ENCODE measurements at places on chromosomes 3 and 15.
A peak's percentile ranks its signal among the peaks of the same experiment; 100 is the strongest.

- DNase-seq = no peak
Measured at GRCh38 chr15:27783678-27784077, 315.4 kb downstream of the OCA2 start.

GRCh38 chr3:114132500-114132899, 46.4 kb downstream of the DRD3 start:
- DNase-seq = no peak

- peak; percentile 80 for DNase-seq
Measured at GRCh38 chr3:194592798-194593752, 40.1 kb downstream of the TMEM44 start.

DNA sequence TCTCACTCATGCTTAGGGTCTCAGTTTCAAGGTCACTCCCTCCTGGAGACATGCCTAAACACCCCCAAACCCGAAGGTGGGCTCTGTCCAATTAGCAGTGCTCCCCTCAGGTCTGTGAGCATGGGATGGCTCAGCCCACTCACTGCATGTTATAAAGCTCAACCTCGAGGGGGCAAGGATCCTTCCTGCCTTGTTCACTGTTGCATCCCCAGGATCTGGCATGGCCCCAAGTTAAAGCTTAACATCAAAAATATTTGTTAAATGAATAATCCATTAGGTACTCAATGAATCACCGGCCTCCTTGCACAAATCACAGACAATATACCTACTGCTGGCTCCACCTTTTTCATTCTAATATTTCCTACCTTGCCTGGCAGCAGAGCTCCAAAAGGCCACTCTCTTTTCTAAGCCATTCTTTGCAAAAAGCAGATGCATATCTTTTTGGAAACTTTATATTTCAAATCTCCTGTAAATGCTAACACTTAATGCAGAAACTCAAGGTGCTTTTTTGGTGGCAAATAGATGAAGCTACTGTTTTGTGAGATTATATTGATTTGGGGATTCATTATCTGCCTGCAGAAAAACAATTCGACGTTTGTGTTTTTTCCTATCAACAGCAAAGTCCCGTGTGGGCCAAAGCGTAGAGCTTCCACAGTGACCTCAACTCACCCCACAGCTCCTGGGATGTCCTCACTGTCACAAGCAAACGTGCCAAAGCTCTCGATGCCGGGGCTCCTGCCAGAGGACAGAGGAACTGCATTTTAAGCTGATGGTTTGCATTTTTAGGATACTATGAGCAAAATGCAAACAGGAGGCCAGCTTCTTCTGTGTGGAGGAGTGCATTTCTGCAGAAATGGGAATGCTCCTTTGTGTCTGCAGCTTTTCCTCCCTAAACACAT, 35.4 kb downstream of the PCOLCE2 start:
- DNase-seq = no peak

GRCh38 chr3:78621061-78621716, 1146.6 kb downstream of the ROBO1 start:
- DNase-seq = no peak

- DNase-seq = peak; percentile 49
Measured at GRCh38 chr3:185929192-185930151, 8.3 kb downstream of the TRA2B start.

DNA sequence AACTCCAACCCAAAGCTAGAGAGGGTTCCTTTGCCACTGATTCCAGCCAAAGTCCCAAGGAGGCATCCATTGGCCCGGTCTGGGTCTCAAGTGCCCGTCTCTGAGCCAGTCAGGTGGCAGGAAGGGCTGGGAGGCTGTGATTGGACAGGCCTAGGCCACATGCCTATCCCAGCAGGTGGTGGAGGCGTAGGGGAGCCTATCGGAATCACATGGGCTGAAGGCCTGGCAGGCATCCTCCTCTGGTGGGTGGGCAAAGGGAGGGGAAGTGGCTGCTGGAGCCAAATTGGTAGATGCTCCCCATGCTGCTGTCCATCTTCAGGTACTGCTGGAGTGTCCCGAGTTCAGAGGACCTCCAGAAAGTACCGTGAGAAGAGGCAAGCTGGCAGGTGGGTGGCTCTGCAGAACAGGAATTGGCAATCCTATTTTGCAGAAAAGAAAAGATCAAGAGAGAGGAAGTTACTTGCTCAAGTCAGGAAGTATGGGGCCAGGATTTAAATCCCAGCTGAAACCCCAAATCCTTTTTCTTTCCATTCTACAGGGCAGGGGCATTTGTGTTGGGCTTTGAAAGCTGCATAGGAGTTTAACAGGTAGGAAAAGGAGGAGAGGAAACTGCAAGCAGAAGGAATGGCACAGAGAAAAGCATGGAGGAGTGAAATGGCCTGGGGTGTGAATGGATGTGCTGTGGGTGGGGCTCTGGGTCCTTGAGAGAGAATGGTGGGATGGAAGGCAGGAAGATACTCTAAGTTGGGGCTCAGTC, 3.7 kb downstream of the CHST13 start:
- no peak for DNase-seq

DNA sequence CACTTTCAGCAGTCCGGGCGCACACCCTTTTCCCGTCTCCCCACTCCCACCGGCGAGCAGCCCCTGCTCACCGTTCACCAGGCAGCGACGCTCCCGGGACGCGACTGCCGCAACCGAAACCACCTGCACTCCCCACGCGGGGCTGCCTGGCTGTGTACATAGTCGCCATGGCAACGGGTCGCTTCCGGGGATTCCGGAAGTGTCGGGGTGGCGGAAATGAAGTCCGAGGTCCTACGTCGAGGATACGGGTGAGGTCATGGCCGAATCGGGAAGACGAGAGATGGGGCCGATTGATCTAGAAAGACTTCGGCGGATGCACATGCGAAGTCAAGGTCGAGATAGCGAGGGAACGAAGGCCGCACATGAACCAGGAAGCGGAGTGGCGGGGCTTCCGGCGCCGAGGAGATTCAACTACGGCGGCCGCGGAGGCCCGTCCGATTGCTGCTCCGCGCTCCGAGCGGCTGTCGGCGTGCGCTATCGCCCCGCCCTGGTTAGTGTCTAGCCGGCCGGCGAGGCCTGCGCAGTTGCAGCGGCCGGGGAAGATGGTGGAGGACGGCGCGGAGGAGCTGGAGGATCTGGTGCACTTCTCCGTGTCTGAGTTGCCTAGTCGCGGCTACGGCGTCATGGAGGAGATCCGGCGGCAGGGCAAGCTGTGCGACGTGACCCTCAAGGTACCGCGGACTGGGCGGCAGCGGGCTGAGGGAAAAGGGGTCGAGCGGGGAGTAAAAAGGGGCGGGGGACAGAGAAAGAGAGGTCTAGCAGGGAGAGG, at the start of the genes KIF9 and KLHL18:
Gene KIF9, minus strand, starts transcription at position 376 of the 769 bp plus-strand sequence. CDS start 5,425 bp downstream, outside the sequence.
Gene KLHL18, plus strand, starts transcription at position 521 of the 769 bp plus-strand sequence. Its CDS starts 22 bp downstream, at position 543.
- DNase-seq = peak; percentile 91

GRCh38 chr3:174285242-174285864, 573.8 kb upstream of the NAALADL2 start:
- no peak for DNase-seq

GRCh38 chr3:112143689-112144088, 10.6 kb upstream of the GCSAM start:
- DNase-seq = no peak

GRCh38 chr3:106018929-106019550, 150.2 kb upstream of the CBLB start:
- DNase-seq = no peak

DNA sequence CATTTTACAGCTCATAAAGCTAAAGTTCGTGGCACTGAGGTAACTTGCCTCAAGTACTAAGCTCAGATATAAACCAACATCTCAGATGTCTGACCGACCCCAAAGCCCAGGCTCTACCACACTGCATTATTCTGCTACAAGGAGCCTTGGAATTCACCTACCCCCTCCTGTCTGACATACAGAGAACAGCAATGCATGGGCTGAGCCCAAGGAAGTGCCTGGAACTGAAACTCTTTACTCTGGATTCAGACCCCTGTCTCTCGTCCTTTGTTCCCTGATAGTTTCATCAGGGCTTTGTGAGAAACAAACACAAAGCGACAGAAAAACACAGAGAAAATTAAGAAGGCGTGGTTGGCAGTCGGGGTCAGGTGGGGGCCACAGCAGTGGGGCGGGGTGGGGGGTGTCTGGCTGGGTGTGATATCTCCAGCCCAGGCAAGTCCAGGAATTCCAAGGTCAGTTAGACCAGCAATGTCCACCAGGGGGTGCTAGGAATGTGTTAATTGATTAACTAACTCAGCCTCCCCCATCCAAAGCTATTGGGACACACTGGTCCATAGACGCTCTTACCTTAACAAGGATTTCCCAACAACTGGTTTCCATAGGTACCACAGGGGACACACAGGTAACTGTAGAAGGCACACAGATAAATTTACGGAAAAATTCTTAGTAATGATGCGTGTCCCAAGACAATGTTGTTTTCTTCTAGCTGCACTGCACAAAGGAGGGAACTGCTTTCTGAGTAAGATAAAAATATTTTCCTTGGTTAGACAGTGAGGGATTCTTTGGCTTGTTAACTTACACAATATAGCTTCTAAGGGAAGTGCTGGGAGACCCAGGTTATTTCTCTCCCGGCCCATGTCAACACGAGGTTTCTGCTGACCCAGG, 18.8 kb upstream of the SSUH2 start:
- DNase-seq = peak; percentile 89

DNA sequence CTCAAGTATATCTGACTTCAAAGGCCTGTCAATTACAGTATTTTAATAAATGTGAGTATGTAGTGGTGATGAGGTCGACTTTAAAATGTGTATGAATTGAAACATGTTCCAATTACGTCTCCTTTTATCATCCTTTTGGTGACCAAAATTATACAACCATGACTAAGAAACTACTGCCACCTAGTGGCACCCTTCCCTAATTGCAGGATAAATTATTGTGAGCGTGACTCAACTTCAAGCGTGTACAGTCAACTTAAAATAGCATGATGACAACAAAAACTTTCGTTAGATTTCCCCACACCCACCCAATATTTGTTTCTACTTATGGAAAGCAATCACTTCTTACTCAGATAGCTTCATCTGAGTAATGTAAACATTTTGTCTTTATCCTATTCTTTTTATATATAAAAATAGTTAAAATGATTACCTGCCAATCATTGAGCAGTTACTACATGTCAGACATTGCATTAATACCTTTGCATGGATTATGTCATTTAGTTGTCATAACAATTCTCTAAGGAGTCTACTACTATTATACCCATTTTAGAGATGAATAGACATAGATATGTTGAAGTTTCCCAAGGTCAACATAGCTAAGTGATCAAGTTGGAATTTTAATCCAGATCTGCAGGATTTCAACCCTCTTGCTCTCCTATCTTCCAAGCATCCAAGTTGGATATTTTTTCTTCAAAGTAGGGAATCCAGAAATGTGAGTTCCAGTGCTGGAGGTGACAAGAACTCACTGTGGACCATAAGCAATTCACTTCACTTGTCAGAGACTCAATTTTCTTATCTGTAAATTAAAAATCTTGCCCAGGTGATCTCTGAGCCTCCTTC, 106.0 kb downstream of the MEX3B start:
- peak; percentile 97 for DNase-seq

- DNase-seq = peak; percentile 26
Measured at GRCh38 chr3:187878772-187879518, 133.7 kb upstream of the BCL6 start.

DNA sequence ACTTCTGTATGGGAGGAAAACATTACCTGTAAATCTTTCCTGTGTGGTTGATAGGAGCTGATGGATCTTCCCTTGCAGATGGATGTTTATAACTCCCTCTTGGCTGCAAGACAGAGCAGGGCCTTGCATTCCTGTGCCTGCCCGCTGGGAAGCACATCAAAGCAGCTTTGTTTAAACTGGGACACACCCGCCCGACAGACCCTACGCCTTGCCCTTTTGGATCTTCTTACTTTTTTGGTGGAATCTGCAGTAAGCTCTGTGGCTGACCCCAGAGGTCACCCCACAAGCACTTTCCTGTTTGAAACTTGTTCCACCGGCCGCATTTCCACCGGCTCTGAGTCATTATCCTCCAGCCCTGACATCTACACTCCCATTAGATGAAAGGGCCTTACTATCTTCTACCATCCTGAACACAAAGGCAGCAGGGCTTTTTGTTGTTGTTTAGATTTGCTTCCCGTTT, 244.1 kb upstream of the STT3B start:
- DNase-seq = peak; percentile 85

GRCh38 chr3:115825046-115825445, 201.7 kb downstream of the GAP43 start:
- peak; percentile 86 for DNase-seq

DNA sequence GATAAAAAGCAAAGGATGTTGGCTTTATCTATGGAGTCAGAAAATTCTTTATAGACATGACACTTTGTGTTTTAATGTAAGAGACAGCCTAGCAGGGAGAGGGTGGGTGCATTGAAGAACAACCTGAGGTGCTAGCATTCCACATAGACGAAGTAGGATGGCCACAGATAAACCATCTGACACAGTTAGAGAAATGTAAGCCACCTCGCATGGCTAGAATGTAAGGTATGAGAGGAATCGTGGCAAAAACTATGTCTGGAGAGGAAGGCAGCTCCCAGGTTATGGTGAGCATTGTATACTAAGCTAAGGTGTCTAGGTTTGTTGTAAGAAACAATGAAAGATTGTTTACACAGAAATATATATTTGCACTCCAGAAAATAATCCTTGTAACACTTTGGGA, 194.0 kb upstream of the SLITRK3 start:
- DNase-seq = peak; percentile 72

DNA sequence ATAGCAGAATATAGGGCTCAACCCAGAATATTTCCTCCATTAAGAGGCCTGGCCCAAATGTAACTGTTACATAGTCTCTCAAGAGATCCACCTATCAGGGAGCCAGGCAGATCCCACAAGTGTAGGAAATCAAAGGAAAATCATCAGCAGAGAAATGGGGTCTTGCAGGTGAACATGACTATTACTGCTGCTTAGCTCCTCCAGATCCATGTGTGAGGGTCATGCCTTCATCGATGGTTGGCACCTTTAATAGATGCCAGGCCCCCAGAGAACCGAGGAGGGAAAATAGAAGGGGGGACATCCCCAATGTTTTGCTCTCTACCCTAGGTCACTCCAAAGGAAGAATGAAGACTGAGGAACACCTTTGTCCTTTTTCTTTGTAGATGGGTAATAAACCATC, 1029.9 kb upstream of the CADM2 start:
- no peak for DNase-seq

- DNase-seq = no peak
Measured at GRCh38 chr3:8885536-8886316, 77.5 kb downstream of the RAD18 start.

DNA sequence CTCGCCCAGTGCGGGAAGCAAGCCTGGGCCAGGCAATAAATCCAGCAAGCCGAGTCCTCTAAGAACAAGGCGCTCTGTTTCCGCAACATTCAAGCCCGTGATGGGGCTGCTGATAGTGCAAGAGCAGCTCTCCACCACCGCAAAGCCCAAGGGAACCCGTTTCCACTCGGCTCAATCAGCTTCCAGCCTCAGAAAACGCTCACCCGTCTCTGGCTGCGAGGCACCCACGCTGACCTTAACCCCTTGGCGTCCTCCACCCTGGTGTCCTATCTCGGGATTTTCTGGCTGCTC, 17.8 kb downstream of the SPATA12 start:
- DNase-seq = peak; percentile 77

DNA sequence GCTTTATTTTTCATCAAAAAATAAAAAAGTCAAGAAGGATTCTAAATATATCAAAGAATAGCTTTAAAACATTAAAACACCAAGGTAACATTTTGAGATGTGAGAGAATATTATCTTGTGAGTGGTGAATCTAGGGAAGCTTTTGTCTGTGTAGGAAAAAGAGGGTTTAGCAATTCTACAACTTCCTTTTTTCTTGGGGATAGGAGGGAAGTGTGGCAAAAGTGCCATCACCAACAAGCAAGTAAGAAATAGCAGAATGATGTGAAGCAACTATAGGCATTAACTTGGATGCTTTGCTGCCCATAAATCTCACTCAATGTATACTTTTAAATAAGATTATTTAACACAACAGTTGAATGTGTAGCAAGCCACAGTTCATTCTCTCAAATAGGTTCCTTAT, 57.8 kb upstream of the SUCLG2 start:
- DNase-seq = no peak

- DNase-seq = no peak
Measured at GRCh38 chr3:98454929-98455328, 8.1 kb upstream of the OR5K1 start.

All from trophoblast cell (in vitro differentiated cells and primary cell).